ENCODE measurements at places on chromosomes 7 and 10. TPM values are rescaled to one million over a fixed set of nuclear protein-coding genes. Genes with fewer than 3 reads are reported as not detected.

DNA sequence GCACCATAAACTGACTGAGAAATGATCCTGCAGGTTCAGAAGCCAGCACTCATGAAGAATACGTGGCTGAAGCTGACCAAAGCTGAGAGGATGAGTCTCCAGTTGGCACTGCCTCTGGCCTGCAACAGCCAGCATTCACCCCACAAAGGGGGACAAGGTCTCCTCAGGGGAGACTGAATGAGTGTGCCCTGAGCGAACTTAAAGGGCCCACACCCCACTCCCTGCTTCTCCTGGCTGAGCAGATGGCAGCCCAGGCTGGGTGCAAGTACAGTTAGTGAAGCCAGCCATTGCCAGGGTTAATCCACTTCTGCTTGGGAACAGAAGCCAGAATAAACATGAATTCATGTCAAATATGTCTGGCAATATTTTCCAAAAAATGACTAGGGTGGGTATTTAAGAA is 98.1 kb downstream of the PPP1R17 start:
- no peak for DNase-seq

The ZEB1 gene
- 61.2 TPM for total RNA-seq

The AKR1C8 gene
- total RNA-seq, result 0.23 TPM

- DNase-seq, result no peak
These were observed 355.9 kb upstream of the FZD8 start for GRCh38 chr10:35998026-35998425.

DNA sequence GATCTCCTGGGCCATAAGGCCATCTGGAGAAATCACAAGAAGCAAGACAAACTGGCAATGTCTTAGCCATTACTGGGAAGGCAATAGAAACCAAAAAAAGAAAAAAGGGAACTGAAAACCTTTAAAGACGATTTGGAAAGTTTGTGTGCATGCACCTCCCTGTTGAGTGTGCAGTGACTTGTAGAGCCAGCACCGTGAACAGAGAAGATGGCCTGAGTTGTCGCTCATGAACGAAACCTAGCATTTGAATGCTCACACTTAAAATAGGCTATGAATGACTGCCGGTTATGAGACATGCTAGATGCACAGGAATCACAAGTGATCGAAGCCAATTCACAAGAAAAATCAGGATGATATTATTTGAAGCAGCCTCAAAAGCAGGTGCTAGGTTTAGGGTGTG is 151.3 kb upstream of the ADO start:
- no peak for DNase-seq

The CLIP2 gene
- 29.1 TPM for total RNA-seq

The CALN1 gene
- not detected for total RNA-seq

DNA sequence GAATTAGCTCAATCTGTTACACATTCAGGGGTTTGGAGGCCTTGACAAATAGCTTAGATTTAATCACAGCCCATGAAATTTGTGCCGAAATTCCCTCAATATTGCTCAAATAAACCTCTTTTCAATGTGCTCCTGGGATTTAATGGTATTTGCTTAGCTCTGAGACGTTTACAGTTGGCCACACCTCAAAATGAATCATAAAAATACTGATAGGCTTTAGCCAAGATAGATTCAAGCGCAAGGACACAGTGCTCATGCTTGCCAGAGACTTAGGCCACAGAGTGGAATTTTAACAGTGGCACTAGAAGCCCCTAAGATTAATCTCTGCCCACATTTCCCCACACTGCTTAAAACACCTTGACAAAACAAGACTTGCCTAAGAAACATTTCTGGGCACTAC is 2.3 kb upstream of the SEMA3C start:
- no peak for DNase-seq

DNA sequence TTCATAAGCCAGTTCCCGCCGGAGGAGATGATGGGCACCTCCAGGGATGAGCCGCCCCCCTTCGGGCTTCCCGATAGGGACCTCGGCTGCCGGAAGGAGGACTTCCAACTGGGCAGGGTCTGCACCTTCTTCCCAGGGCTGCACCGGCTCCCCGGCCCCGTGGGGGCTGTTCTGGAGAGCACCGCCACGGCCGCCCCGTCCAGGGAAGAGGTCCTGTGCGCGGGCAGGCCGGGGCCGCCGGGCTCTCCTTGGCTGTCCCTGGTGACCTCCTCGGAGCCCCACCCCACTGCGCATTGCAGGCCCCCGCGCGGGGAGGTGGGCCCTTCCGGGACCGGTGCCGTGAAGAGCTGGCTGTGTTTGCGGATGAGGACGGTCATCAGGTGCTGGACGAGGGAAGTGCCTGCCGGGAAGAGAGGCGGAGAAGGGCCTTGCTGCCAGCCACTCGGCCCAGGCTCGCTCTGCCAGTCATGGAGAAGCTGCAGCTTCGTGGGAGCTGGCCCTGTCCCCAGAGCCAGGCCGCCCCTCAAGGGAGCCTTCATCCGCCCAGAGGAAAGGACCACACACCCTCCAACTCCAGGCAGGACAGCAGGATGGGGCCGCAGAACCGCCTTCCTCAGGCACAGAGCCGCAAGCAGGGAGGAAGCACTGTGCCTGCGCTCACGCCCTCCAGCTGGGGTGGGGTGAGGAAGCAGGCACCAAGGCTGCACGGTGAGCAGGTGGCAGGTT is 144.4 kb downstream of the MAPK8 start:
- DNase-seq, result no peak

The JCAD gene
- total RNA-seq, result 0.08 TPM

The CDK1 gene
- total RNA-seq, result 178 TPM

All from SJCRH30 (cell line).